Articular chondrocyte of knee joint (primary cell): ENCODE measurements at places on chromosomes 13 and 19. TPM values are rescaled to one million over a fixed set of nuclear protein-coding genes. Genes with fewer than 3 reads are reported as not detected.

MCEMP1 gene
- not detected in 2 replicates for total RNA-seq

WDR87 gene
- not detected in 2 replicates for total RNA-seq

ATF5 gene
- total RNA-seq, result 9.1 and 11.5 TPM in 2 replicates

TSKS gene
- 0.13 and 0.32 TPM in 2 replicates for total RNA-seq

KLK11 gene
- not detected in 2 replicates for total RNA-seq

KLHL26 gene
- 3.8 and 4.2 TPM in 2 replicates for total RNA-seq

URAD gene
- total RNA-seq, result not detected in 2 replicates

MYH14 gene
- 0.32 and 0.65 TPM in 2 replicates for total RNA-seq

GGACT gene
- 5.6 and 8.6 TPM in 2 replicates for total RNA-seq

RASIP1 gene
- total RNA-seq, result 0.91 and 1.3 TPM in 2 replicates

NBEA gene
- total RNA-seq, result 4.5 and 5.1 TPM in 2 replicates

TEX29 gene
- not detected in 2 replicates for total RNA-seq

KIR2DL3 gene
- total RNA-seq, result not detected in 2 replicates

ZNF549 gene
- total RNA-seq, result 6.4 and 7.8 TPM in 2 replicates

PPM1N gene
- 0.43 and 0.52 TPM in 2 replicates for total RNA-seq
